Naive B cell (primary cell): ENCODE measurements at places on chromosomes 2 and 18. TPM values are rescaled to one million over a fixed set of nuclear protein-coding genes. Genes with fewer than 3 reads are reported as not detected.

The SPATA3 gene
- not detected for polyA plus RNA-seq

The TCF7L1 gene
- polyA plus RNA-seq, result not detected

The HNRNPA3 gene
- 68.6 TPM for polyA plus RNA-seq

The CYP1B1 gene
- polyA plus RNA-seq, result not detected

The CREB1 gene
- 66.6 TPM for polyA plus RNA-seq

The RAB31 gene
- polyA plus RNA-seq, result 40.7 TPM

The MYOM1 gene
- polyA plus RNA-seq, result 1.4 TPM
